ENCODE measurements at places on chromosomes 2 and 18.

- H3K36me3 ChIP-seq, result no peaks in the 10 kb centered on the region
- no peak overlapping the region for H3K4me3 ChIP-seq
- no peak overlapping the region for H3K27ac ChIP-seq
- no peak for DNase-seq
Observed at GRCh38 chr2:220513573-220514288, 886.3 kb downstream of the SLC4A3 start.

DNA sequence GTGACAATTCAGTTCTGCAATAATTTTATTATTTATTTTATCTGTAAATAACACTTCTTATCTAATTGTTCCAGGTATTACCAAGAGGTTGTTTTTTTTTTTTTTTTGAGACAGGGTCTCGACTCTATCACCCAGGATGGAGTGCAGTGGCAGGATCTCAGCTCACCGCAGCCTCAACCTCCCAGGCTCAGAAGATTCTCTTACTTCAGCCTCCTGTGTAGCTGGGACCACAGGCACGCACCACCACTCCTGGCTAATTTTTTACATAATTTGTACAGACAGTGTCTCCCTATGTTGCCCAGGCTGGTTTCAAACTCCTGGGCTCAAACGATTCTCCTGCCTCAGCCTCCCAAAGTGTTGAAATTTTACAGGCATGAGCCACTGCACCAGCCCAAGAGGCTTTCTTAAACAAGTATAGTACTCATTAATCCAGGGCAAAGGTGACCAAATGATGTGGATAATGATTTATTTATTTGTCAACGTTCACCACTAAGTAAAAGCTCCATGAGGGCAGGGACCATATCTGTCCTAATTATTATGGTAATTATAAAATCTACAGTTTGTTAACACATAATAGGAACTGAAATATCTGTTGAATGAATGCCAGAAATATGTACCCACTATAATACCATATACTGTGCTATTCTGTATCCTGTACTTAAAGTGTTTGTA, 12.0 kb downstream of the STK17B start:
- no peak for DNase-seq
- peaks cover 70% of the 10 kb centered on the region for H3K4me1 ChIP-seq
- H3K4me3 ChIP-seq, result no peak overlapping the region
- H3K27me3 ChIP-seq, result no peaks in the 10 kb centered on the region
- peaks cover 87% of the 10 kb centered on the region for H3K36me3 ChIP-seq
- H3K27ac ChIP-seq, result peak overlapping the region; percentile 63

- no peak for DNase-seq
- H3K27me3 ChIP-seq, result no peaks in the 10 kb centered on the region
- H3K36me3 ChIP-seq, result no peaks in the 10 kb centered on the region
- no peak overlapping the region for H3K27ac ChIP-seq
Observed at GRCh38 chr2:80482276-80482675, 177.7 kb upstream of the LRRTM1 start.

GRCh38 chr2:74003494-74004211, 18.9 kb downstream of the TET3 start:
- H3K27ac ChIP-seq, result peak overlapping the region; percentile 9
- H3K36me3 ChIP-seq, result peaks cover 44% of the 10 kb centered on the region
- DNase-seq, result no peak
- no peak overlapping the region for H3K4me3 ChIP-seq
- H3K4me1 ChIP-seq, result peaks cover 20% of the 10 kb centered on the region

DNA sequence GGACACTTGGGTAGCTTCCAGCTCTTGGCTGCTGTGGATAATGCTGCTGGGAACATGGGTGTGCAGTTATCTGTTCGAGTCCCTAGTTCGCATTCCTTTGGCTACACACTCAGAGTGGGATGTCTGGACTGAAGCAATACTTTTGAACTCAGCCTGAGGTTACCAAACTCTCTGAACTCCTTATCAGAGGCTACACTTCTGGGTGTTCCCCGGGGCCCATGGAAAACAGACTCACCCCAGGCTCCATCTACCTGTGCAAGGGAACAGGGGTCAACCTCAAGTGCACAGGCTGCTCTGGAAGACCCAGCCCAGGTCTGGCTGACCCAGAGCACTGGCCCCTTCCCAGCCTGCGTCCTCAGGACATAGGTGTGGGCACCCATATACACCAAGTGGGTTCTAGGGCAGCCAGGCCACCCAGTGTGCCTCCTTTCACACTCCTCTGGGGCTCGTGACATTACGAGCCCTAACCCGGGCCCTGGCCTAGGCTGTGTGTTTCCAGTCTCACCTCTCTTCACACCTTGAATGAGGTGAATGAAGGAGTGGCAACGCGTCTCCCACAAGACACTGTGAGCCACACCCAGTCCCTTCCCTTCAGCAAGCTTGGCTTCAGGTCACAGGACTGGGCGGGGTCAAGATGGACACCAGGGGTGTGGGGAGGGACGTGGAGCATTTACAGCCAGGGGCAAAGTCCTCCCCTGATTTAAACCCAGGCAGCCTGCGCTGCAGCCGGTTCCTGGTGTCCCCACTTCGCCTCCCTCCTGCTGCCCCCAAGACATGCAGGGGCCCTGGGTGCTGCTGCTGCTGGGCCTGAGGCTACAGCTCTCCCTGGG, at the start of gene ALPI:
Gene ALPI (plus strand): TSS at position 728 of the 830 bp plus-strand sequence. CDS start 47 bp downstream, at position 775.
- H3K4me1 ChIP-seq, result no peaks in the 10 kb centered on the region
- H3K4me3 ChIP-seq, result no peak within 1 kb of the TSS
- DNase-seq, result no peak
- peaks cover 7% of the 10 kb centered on the region for H3K27me3 ChIP-seq
- no peaks in the 10 kb centered on the region for H3K36me3 ChIP-seq

DNA sequence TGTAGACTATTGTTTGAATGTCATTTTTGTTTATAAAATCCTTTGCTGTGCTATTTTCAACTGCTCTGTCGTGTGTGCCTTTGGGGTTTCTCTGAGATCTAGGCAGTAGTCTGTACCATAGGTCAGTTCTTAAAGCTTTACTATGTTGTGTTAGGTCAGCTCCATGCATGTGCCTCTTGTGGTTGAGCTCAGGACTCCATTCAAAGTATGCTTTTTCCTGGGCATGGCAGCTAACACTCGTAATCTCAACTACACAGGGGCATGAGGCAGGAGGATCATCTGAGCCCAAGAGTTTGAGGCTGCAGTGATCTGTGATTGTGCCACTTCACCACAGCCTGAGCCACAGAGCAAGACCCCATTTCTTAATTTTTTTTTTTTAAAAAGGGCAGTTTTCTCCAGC, 174.4 kb upstream of the SPHKAP start:
- H3K4me1 ChIP-seq, result no peaks in the 10 kb centered on the region
- H3K27ac ChIP-seq, result no peak overlapping the region
- H3K36me3 ChIP-seq, result no peaks in the 10 kb centered on the region
- no peaks in the 10 kb centered on the region for H3K27me3 ChIP-seq
- no peak for DNase-seq

- H3K27me3 ChIP-seq, result no peaks in the 10 kb centered on the region
- no peak overlapping the region for H3K27ac ChIP-seq
- no peak overlapping the region for H3K4me3 ChIP-seq
- H3K36me3 ChIP-seq, result no peaks in the 10 kb centered on the region
Observed at GRCh38 chr2:1556776-1557466, 143.7 kb downstream of the TPO start.

- H3K36me3 ChIP-seq, result no peaks in the 10 kb centered on the region
- no peaks in the 10 kb centered on the region for H3K27me3 ChIP-seq
- no peak overlapping the region for H3K4me3 ChIP-seq
- DNase-seq, result peak; percentile 68
- H3K27ac ChIP-seq, result no peak overlapping the region
- peaks cover 8% of the 10 kb centered on the region for H3K4me1 ChIP-seq
Observed at GRCh38 chr2:74267068-74267467, 68.7 kb downstream of the MTHFD2 start.

All from DND-41 (cell line).